ENCODE measurements at places on chromosomes 6 and 20.

DNA sequence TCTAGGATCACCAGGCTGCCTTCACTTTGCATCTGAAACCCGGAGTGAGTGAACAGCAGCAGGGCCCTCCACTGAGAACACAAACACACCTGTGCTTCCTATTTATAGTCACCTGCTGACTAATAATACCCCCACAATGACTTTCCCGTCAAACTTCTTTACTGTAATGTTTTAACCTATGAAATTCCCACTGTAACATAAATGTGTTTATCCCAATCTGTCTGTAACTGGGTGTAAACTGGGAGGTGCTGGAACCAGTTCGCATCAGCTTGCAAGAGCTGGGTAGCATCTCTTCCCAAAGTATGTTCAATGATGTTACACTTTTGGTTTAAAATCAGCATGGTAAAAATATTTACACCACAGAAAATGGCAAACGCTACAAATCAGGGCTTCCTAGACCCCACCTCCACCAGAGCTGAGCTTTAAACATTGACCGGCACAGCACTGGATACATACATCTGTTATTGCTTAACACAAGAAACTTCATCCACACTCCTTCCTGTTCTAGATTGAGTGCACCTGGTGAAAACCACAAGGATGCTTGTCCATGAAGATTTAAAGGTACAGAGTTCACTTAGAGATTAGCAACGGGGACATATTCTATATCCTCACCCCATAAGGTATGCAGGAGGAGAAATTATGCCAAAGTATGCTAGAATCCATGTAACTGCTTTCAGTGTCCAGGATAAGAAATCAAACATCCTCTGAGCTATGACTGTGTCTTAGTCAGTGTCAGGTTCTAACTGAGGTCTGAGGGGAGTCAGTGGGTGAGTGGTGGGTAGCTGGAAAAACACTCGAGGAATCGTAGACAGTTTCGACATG, 79.0 kb downstream of the ALDH8A1 start:
- peak; percentile 64 for DNase-seq

GRCh38 chr6:158269657-158270056, 42.6 kb upstream of the TULP4 start:
- no peak for DNase-seq

GRCh38 chr20:21656308-21657067, 49.0 kb upstream of the PAX1 start:
- no peak for DNase-seq

- DNase-seq = no peak
These were observed 356 bp upstream of the IRAK1BP1 start for GRCh38 chr6:78867020-78867369.
